ENCODE measurements at places on chromosomes 6 and 20.

GRCh38 chr20:689348-689747, 13.7 kb upstream of the SCRT2 start:
- DNase-seq, result no peak

GRCh38 chr6:111591901-111592461, 13.7 kb downstream of the TRAF3IP2 start:
- no peak for DNase-seq

DNA sequence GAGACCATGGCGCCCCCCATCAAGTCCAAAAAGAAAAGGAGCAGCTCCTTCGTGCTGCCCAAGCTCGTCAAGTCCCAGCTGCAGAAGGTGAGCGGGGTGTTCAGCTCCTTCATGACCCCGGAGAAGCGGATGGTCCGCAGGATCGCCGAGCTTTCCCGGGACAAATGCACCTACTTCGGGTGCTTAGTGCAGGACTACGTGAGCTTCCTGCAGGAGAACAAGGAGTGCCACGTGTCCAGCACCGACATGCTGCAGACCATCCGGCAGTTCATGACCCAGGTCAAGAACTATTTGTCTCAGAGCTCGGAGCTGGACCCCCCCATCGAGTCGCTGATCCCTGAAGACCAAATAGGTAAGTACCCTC, 41.7 kb upstream of the NAA20 start:
- no peak for DNase-seq

GRCh38 chr6:20497216-20498040, 36.8 kb upstream of the CDKAL1 start:
- DNase-seq, result no peak

DNA sequence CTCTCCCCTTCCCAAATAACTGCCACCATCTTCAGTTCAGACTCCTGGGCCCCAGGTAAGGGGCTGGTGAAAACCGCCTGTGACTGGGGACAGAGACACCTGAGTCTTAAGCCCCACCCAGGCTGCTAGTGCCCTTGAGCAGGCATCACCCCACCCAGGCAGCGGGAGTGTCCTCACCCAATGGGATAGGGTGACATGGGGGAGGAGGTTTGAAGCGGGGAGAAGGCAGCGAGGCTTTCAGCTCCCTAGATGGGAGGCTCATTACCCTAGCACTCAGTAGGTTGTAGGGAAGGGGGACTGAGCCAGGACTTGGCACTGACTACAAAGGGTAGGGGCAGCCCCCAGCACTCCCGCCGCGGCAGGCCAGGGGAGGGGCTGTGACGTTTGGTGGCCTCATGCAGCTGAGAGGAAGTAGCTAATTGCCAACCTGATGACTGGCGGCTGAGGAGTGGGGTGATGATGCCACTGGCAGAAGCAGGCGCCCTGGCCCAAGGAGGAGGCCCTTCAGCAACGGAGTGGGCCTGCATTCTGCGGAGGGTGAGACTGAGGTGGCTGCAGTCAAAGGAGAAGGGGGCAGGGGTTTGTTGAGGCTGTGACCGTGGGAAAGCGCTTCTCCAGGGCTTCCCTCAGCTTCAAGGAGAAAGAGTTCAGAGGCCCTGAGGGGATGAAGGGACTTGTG, 126.9 kb downstream of the MRPL14 start:
- no peak for DNase-seq

GRCh38 chr6:67608099-67608749, 1026.9 kb upstream of the ADGRB3 start:
- DNase-seq, result no peak

All from right lobe of liver (tissue), 6 donors.